ENCODE measurements at places on chromosomes 12 and 14.

GRCh38 chr14:68677476-68677875, 115.4 kb downstream of the ZFP36L1 start:
- no peak for DNase-seq

DNA sequence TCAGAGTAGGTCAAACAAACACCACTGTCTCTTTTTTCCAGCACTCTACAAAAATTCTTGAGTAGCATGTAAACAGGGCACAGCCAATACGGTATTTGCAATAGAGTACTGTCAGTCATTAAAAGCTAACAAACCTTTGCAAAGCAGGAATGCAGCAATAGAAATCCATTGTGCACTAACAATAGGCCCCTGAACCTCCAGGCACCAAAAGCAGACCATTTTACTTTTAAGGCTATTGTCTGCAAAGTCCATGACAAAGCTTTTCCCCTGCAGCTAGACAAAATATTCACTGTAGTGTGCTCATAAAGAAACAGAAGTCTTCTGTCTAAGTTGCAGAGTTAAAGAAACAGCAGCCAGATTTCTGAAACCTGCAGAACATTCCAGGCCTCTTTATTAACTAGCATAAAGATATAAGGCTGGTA, 191.9 kb downstream of the SOX5 start:
- DNase-seq = no peak

DNA sequence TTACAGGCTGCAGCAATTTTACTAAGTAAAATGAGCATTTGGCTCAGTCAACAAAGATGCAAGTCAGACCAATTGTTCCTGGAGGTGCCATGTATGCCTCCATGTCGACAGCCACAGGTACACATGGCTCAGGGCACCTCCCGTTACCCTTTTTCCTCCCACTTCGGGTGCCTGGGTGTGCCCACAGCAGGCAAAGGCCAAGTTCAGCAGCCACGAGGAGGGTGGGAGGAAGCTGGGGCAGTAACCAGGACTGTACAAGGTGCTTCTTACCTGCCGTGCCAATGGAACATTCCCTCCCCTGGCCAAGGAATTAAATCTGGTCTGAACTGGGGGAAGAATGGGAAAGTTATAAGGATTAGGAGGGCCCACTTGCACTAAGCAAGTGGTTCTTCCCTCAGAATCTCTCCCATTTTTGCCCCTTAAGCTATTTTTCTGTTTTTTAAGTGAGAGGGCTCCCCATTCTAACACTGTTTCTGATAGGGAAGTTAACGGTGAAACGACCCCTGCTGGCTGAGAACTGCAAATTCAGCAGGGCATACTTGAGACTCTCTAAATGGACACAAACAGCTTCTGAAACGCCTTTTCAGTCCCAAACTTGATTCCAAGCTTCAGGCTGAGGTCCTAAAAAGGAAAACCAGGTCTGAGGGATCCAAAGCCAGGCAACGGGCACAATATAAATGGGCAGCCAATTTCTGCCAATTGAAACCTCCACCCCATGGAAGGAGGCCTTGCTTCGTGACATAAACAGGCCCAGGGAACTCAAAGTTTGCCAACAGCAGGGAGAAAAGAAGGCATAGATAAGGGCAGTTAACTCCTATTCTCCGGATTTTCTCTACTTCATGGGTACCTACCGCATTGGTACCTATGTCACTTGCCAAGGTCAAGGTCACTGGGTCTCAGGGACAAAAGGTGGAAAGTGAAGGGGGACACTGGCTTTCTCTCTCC, 24.8 kb downstream of the CLECL1 start:
- peak; percentile 55 for DNase-seq

DNA sequence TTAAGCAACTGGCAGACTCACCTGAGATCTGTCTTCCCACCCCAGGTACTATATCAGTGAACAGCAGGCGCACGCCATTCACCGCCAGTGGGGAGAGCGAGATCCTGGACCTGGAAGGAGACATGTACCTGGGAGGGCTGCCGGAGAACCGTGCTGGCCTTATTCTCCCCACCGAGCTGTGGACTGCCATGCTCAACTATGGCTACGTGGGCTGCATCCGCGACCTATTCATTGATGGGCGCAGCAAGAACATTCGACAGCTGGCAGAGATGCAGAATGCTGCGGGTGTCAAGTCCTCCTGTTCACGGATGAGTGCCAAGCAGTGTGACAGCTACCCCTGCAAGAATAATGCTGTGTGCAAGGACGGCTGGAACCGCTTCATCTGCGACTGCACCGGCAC, 544.5 kb downstream of the NRXN3 start:
- no peak for DNase-seq

- DNase-seq = peak; percentile 5
Observed at GRCh38 chr12:94100211-94100627, 48.2 kb upstream of the PLXNC1 start.

DNA sequence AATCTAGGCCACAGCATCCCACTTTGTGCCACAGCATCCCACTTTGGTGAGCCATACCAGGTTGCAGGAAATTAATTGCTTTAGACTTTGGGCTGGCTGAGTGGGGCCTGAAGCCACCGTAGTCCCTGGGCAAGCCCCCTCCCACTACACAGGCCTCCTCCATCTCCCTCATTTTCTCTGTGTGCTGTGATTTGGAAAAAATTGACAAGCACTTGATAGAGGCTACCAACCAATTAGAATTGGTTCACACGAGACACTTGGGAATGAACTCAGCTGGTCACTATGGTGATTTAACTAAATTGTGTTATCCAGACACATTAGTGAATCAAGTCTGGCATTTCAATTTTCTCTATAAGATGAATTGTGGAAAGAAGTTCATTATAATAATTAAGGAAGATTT, 481.1 kb downstream of the DIO2 start:
- DNase-seq = no peak

DNA sequence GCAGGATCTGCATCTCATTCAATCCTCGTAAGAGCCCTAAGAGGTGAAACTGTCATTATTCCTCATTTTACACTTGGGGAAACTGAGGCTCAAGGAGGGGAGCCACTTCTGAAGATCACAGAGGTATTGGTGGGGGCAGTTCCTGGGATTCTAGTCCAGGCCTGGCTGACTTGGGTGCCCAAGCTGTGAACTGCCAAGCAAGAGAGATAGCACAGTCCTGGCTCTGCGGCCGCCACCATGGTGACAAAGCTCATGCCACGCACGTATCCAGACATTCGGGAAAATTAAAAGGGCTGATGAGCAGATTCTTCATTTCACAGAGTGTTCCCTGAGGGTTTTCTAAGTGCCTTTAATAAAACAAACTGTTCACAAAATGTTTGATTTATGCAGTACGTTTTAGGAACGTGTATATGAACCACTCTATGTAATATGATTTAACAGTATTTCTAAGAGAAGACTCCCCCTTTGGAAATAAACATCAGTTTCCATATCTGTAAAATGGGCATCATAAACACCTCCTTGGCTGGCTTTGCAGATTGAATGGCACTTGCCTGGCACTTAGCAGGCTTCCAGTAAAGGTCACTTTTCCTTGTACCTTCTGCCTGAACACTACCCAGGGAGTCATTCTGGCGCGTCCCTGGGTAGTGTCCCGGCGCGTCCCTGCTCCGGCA, 84.6 kb downstream of the ACACB start:
- DNase-seq = no peak

DNA sequence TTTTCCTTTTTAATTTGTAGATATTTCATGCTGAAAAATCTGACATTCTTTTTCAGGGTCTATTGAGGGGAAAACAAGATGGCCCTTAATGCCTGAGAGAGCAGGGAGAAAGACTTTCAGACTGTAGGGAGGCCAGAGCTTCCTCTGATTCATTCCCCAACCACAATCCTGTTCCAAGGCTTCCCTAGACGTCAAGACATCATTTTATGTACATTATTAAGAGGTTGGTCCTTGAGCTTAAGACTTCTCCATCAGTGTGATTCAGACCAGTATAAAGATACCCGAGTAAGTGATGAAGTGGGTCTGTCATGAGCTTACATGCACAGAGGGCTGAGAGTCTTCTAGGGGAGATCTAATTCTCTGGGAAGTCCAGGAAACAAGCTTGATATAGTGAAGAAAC, 57.3 kb downstream of the AVPR1A start:
- DNase-seq = no peak

GRCh38 chr14:21668377-21668776, 5.2 kb downstream of the OR4E1 start:
- no peak for DNase-seq

GRCh38 chr12:34388636-34389377, 366.5 kb downstream of the ALG10 start:
- DNase-seq = no peak

- no peak for DNase-seq
Observed at GRCh38 chr12:13028825-13029570, 15.2 kb upstream of the FAM234B start.

DNA sequence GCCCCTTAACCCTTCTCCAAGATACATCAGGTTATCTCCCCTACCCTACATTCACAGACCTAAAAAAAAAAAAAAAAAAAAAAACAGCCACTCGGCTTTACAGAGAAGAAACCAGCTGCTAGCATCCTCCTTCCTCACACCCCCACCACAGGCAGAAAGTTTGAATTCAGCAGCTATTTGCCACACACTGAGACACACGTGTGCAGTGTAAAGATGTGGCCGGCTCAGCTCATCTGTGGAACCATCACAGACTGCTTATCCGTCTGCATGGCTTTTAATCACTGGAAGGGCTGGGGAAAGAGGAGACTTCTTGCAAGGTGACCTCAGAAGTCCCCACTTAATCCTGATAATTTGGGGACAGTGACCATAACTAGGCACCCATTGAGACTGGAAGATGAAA, 50.0 kb downstream of the VWF start:
- DNase-seq = no peak

DNA sequence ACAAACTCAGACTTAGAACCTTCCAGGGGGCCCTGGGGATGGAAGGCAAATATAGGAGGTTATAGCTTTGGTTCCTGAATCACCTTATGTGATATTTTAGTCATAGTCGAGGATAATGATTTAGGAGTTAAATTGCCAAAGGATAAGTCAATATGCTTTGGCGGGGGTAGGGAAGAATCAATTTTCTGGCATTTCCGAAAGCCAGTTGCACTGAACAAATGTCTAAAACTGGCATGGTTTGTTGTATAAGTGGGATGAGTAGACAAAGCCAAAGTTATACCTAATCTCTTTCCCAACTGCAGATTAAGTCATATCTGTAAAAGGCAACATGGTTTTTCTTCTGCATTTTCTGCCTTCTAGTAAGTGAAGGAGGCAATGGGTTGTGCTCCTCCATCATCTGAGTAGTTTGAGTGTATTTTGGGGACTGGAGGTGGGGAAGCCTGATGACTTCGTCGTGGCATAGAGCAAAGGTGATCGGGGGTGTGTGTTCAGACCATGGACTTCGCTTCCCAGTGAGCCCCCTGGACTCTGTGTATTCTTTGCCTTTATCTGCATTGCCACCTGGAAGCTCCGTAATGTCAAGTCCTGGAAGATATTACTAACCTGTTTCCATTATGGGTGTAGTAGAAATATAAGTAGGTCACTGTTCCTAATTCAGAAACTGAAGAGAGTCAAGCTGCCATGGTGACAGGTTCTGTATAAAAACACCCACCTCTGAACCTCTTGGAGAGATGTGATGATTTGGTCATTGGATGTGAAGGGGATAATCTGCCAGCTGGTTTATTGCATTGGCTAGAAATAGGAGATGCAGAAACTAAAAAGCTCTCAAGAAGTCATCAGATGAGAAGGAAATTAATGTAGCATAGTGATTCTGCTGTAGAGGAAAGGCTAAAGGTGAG, 24.5 kb downstream of the PPFIBP1 start:
- no peak for DNase-seq

DNA sequence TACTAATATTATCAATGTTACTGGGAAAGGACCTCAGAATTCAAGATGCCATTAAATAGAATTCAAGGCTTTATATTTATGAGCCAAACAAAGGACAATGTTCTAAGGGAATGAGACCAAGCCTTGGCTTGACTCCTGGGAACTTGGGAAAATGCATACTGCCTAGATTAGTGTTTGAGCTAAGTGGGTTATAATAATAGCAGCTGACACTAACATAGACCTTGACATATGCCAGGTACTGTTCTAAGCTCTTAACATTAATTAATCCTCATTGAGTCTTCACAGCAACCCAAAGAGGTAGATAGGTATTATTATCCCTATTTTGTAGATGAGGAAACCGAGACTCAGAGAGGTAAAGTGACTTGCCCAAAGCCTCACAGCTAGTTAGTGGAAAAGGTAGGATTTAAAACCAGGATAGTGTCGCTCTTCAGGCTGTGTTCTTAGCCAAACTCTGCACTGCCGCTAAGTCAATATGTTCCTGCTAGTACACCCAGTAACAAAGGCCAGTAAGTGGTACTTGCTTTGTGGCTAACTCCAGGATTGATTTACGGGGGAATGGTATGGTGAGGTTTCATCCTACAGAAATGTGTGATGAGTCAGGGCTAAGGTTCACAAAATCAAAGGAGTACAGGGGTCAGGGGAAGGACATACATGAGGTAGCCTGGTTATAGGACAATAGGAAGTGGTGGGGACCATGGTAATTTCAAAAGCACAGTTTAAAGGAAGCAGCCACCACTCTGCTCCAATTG, 35.8 kb upstream of the PRKAB1 start:
- DNase-seq = no peak

DNA sequence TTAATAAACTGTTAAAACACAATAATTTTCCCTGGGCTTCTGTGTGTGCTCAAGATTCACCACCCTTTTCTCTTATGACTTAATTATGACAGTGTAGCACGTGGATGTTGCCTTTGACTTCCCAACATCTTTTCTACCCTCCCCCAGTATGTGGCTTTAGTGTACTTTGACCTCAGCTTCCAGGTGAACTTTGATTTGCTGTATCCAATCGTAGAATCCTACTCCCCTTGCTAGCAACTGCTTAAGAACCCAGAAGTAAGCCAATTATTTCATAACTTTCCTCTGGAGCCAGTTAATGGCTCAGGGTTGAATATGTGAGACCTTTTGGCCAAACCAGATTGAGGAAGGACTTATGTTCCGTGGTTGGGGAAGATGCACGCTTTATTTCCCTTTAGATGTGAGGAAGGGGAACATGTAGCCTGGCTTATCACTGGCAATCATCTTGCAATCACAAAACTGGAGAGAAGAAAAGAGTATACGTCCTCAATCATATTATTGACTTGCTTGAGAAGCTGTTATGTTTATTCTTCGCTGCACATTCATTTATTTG, 259.6 kb upstream of the ATP2B1 start:
- DNase-seq = no peak

DNA sequence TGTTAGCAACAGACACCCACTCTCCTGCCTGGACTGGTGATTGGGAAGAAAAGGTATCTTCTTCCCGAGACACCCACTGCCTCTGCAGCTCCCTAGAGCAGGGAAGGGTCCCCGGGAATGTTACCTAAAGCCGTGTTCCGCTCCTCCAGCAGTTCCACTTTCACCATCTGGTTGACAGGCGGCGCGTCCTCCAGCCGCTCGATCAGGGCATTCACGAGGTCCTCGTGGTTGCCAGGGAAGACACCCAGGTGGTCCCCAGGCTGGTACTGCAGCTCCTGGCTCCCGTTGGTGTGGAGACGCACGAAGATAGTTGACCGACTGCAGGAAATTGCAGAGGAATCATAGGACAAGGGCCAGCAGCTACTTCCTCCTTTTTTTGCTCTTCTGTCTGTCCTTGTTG, 44.2 kb upstream of the FBXO21 start:
- no peak for DNase-seq

GRCh38 chr14:64110802-64111201, 183.4 kb downstream of the ESR2 start:
- no peak for DNase-seq

Data from stimulated activated CD4-positive, alpha-beta T cell treated with anti-CD3 and anti-CD28 coated beads, Interleukin-12 subunit alpha, Interleukin-12 subunit beta, amount 100 ng/mL, for 4 hours (primary cell).